ENCODE measurements at places on chromosomes 7 and 10. TPM values are rescaled to one million over a fixed set of nuclear protein-coding genes. Genes with fewer than 3 reads are reported as not detected.

GDF10 gene
- 0.74 TPM for total RNA-seq

GRCh38 chr7:103712991-103713778 is 267.2 kb upstream of the SLC26A5 start:
- DNase-seq: no peak

TDRD1 gene
- total RNA-seq: 0.18 TPM

DNA sequence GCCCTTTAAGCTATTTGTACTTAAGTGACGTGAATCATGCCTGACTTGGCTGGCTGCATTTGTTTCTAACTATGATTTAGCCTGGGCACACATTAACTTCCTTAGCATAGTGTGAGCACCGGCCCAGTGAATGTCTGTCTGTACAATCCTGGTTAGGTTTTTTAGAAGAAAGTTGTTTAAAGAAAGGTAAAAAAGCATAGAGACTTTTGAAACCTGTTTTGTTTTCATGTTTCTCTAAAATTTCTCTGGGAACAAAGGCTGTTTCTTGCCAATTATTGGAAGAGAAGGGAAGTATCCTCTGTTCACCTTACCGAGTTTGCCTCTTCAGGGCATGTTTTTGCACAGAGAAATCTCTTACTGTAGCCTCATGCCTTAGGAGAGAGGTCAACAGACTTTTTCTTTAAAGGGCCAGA is 42.9 kb upstream of the MET start:
- no peak for DNase-seq

DNA sequence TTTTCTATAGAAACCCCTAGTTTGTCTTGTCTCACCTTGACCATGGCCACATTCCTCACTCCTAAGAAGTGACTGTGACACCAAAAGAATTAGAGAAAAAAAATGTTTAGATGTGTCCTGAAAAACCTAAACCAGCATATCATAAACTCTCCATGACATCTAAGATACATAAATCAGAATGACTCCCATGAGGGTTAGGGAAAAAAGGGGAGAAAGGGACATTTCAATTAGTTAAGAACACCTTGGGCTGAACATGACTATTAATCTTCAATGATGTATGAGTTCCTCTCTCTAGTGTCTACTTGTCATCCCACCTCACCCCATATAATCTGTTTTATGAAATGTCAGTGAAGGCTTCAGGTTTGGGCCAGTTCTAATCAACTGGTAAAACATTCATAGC is 31.1 kb downstream of the KDM7A start:
- DNase-seq: no peak

SEMA3D gene
- not detected for total RNA-seq

- peak; percentile 82 for DNase-seq
Measured at GRCh38 chr10:6530211-6530840, 49.8 kb downstream of the PRKCQ start.

DNA sequence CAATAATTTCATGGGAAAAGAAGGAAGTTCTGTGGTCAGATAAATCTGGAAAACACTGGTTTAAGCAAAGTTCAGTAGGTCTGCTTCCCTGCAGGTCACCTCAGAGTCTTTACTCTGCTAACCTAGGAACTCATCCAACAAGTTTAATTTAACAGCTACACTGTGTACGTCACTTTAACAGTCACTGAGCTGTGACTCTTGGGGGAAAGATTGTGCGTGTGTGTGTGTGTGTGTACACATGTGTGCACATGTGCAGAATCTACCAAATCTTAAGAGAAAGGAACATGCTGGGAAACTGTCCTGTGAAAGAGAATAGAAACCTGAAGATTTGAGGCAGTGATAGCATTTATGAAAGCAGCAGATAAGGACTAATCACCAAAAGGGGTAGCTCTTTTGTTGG is 62.6 kb downstream of the IKZF1 start:
- no peak for DNase-seq

DNA sequence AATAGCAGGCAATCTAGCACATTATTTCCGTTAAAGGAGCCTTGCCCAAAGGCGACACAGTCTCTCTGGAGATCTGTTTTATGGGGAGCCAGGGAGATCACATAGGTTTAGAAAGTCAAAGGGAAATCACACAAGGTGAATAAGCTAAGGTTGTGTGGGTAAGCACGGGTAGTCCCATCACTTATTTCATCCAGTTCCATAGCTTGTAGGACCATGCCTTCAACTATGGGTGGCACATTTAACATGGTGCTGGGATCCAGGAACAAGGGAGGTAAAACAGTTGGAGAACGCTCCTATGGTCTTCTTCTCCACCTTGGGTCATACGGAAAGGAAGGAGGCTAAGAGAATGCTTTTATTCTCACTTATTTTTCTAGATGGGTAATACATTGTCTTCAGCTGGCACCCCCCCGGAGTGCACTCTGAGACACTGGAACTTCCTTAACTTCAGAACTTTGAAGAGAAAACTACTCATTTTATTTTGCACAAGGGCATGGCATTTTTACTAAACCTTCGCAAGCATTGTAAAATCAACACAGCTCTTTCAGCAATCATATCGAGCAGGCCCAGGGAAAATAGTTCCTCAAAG is 435.4 kb downstream of the KIF20B start:
- no peak for DNase-seq

PLCE1 gene
- total RNA-seq: not detected

DNA sequence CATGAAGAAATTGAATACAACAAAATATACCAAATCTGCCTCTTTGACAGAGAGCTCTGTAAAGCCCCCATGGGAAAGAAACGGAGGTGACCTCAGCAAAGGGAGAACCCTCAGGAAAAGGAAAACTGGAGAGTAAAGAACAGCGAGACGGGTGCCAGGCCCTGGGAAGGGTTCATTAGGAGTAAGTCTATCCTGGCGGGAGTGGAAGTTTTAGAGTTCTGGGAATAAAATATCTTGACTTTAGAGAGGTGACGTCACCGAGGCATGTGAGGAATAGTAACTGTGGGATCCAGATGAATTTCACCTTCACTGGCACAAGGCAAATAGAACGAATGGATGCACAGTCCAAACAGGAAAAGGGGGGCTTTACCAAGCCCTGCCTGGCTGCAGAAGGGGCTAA is 362.8 kb upstream of the IGFBP3 start:
- no peak for DNase-seq

DNA sequence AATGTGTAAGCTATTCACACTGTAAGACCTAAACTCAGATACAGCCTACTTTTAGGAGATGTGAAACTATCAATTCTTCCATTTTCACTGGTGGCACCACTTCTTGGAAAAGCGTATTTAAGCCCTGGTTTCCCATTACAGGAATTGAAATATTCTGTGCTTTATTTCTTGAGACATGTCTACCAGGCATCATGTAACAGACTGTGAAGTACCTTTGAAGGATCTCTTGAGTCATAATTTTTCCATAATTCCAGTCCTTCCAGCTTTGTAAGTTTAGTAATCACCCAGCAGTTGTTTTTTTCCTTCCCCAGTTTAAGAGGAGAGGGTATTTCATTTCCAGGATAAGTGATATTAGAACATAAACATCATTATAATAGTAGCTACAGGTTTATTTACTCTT is 186.0 kb upstream of the PRPS1L1 start:
- no peak for DNase-seq

DNA sequence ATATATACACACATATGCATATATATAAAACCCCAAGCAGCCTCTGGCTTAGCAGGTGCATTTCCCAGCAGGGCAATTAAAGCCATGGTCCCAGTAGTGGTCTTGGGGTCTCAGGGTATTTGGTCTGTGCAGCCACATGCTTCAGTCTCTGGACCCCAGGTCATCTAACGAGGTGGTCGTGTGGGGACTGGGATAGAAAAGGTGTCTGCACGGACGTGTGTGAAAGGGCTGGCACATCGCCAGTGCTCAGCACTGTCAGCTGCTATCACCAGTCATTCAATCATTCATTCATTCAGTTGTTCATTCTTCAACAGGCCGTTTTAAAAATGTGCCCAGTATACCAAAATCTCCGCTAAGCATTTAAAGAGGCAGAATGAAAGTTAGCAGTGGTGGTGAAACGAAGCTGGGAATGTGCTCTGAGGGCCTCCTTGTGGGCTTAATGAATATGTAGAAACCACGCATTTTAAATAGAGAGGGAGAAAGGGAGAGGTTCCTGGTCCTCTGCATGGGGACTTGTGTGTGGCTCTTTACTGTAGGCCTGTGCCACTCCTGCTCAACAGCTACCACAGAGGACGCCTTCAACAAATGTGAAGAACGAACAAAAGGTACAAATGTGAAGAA is 170.4 kb downstream of the EGFR start:
- DNase-seq: no peak

CC2D2B gene
- total RNA-seq: not detected

ZNF394 gene
- total RNA-seq: 120 TPM

HERPUD2 gene
- 72.8 TPM for total RNA-seq

GRCh38 chr10:95500649-95501048 is 60.5 kb downstream of the SORBS1 start:
- no peak for DNase-seq

GRCh38 chr7:33789871-33790630 is 115.3 kb upstream of the BMPER start:
- DNase-seq: no peak

DNA sequence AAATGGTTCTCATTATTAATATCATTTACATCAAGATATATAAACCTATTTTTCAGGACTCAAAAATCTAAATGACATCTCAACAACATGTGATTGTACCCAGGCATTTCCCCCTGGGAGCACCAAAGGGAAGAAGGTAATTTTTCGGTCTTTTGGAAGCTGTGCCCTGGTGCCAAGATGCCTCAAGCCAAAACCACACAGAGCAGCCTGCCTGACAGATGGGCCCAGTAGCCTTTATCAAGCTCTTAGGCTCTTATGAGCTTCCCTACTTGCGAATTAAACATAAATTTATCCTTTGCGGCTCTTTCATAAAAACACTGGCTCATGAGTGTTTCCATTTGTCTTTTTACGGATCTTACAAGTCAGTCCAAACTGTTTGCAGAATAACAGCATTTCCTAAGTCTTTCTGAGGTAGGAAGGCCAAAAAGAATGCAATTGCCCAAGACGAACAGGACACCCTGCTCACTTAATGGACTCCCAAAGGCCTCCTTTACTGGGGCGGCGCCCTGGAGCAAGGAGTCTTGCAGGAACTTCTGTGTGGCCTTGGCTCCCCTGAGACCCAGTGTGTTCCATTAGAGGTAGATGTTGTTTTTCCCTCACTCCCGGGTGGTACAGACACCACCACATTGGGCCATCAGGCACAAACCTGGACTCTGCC is 4.1 kb upstream of the RASSF4 start:
- no peak for DNase-seq

DNA sequence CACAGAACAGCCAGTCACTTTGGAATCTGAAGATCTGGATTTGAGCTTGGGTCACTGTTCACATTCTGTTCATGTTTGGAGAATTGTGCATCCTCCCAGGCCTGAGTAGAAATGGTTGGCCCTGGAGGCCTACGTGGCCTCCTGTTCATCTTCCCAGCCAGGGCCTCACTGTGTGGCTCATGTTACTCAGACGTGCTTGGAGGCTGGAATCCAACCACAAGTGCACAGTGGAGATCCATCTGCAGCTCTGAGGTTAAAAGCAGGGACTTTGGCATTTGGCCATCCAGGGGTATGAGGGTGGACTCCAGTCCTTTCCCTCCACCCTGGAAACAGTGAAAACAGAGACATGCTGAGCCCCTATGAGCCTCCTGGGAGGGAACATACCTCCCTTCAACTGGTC is 709.0 kb upstream of the IGFBP3 start:
- DNase-seq: no peak

LDB3 gene
- total RNA-seq: 0.08 TPM

GRCh38 chr7:15925608-15926007 is 239.1 kb upstream of the MEOX2 start:
- no peak for DNase-seq

SLC39A12 gene
- not detected for total RNA-seq

SMO gene
- not detected for total RNA-seq

GPR26 gene
- not detected for total RNA-seq

TUBGCP2 gene
- 72.9 TPM for total RNA-seq

GRCh38 chr10:79258894-79259293 is 88.4 kb upstream of the PPIF start:
- DNase-seq: no peak

VSTM4 gene
- not detected for total RNA-seq

DNA sequence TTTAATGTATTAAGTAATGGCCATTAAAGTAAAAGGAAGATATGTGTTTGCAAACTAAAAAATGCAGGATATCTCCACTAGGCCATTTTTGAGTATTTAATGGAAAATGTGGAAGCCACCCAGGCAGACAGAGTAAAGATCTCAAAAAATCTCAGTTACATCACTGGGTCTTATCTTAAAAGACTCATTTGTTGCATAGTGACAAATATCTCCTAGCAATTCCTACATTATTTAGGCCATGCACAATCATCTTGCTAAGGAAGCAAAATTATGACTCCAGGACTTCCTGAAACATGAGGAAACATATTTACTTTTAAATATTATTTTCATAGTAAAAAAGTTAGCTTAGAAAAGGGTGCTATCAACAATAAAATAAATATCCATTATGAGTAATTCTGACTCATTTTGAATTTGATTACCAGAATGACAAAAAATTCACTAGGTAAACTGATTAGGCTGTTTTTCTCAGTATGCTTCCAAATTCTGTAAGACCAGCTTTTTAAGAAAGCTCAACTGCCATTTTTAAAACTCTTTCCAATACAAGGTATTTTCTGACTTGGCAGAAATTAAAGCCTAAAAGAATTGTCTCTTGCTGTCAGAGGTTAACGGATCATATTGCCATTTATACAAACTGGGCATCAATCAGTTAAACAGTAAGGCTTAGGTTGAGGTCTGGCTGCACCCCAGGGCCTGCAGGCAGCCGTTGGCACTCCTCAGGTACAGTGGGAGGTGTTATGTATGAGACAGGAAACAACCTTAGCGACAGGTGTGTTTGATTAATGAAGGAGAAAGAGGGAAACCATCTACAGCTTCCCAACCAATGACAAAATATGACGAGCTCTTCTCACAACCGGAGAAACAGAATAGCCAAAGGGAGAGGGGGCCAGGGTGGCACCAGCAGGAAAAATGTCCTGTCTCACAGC is 31.8 kb downstream of the PCLO start:
- no peak for DNase-seq
